ENCODE measurements at places on chromosomes 2 and 18. TPM values are rescaled to one million over a fixed set of nuclear protein-coding genes. Genes with fewer than 3 reads are reported as not detected.

Gene RAPGEF4
- total RNA-seq: 5.7 TPM

Gene EGR4
- total RNA-seq: not detected

Gene HJURP
- 3.1 TPM for total RNA-seq

Gene MROH2A
- total RNA-seq: not detected

Gene GORASP2
- total RNA-seq: 22.4 TPM

Gene ALLC
- not detected for total RNA-seq

Gene FIGLA
- not detected for total RNA-seq

Gene ALPG
- total RNA-seq: not detected

Gene SPDYA
- total RNA-seq: 1.0 TPM

Gene NGEF
- 2.6 TPM for total RNA-seq

Gene FRZB
- total RNA-seq: 6.8 TPM

Gene EN1
- total RNA-seq: 4.2 TPM

Gene ZNF385B
- total RNA-seq: 1.0 TPM

Gene PHOSPHO2
- 3.7 TPM for total RNA-seq

Gene ZSWIM2
- not detected for total RNA-seq

Gene C2orf15
- not detected for total RNA-seq

Gene CCDC178
- total RNA-seq: not detected

Gene DYNAP
- not detected for total RNA-seq

Gene ACOXL
- total RNA-seq: not detected

Gene RAB6C
- not detected for total RNA-seq

Gene EMILIN1
- 61.6 TPM for total RNA-seq

Gene TNFRSF11A
- 8.9 TPM for total RNA-seq

Gene FNDC4
- 5.2 TPM for total RNA-seq

Gene SDC1
- 2.1 TPM for total RNA-seq

Gene LINC00305
- total RNA-seq: not detected

Gene GAD1
- total RNA-seq: 0.52 TPM

Gene LRRC30
- total RNA-seq: 9.4 TPM

Gene RFTN2
- total RNA-seq: 14.1 TPM

Gene ZNF892
- 4.7 TPM for total RNA-seq

Gene NT5DC4
- total RNA-seq: not detected

Gene ZEB2
- total RNA-seq: 108 TPM

Gene FAM237A
- total RNA-seq: not detected

Gene ALPI
- not detected for total RNA-seq

Gene KANSL1L
- total RNA-seq: 88.2 TPM

Gene ANTXR1
- total RNA-seq: 86.6 TPM

Gene CPO
- not detected for total RNA-seq

Gene TRABD2A
- 1.0 TPM for total RNA-seq

Gene LYPD6B
- 0.52 TPM for total RNA-seq

Gene PKDCC
- 89.2 TPM for total RNA-seq

Gene DNAJC27
- total RNA-seq: 8.4 TPM

Gene SPHKAP
- 49.6 TPM for total RNA-seq

Gene YES1
- 40.7 TPM for total RNA-seq

Gene DPYSL5
- total RNA-seq: 3.7 TPM

Gene NR4A2
- 0.52 TPM for total RNA-seq

Gene CABYR
- total RNA-seq: 3.1 TPM

Gene KCNG2
- 0.52 TPM for total RNA-seq

Gene BOLL
- 2.6 TPM for total RNA-seq

Gene UGT1A1
- not detected for total RNA-seq

Gene SATB2
- total RNA-seq: 3.7 TPM

Gene LAPTM4A
- total RNA-seq: 269 TPM

Gene IL1RN
- not detected for total RNA-seq

Gene GALR1
- not detected for total RNA-seq

Gene NTSR2
- total RNA-seq: not detected

Gene GULP1
- 21.9 TPM for total RNA-seq

Gene GALNT3
- 1.0 TPM for total RNA-seq

Gene UNC80
- total RNA-seq: 2.1 TPM

Gene TMEM178A
- total RNA-seq: 4.7 TPM
